ENCODE measurements at places on chromosomes 2 and 18.

GRCh38 chr2:219278655-219279150, 463 bp upstream of the DNAJB2 start:
- no peak for DNase-seq

- DNase-seq = no peak
Measured at GRCh38 chr2:216904554-216904953, 44.7 kb upstream of the TNP1 start.

GRCh38 chr2:207996848-207997247, 28.5 kb downstream of the PLEKHM3 start:
- DNase-seq = no peak

DNA sequence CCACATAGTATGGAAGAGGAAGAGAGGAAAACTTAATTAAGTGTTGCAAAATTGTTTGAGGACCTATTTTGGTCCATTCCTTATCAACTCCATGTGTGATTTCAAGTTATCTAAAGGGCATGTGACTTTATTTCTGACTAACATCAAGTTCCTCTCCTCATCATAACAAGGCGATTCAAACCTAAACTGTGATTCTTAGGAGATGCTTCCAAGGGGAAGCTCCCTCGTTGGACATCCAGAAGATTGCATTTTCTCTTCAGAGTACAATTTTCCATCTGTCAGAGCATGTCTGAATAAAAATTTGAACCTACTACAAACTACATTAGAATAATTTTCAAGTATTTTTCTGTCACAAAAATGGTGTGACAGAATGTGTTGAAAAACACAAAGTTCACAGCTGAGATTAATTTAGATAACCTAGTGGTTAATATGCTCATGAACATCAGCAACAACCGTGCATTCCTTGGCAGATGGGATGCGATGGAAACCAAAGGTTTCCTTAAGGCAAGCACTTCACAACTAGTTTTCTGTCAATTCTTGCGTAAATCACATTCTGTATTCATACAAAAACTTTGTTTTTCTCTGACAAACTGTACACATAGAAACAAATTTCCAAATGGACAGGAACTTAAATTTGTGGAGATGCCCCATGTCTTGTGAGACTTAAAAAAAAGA, 4.2 kb downstream of the SFT2D3 start:
- no peak for DNase-seq

- no peak for DNase-seq
Measured at GRCh38 chr2:18077231-18077630, 198.8 kb downstream of the KCNS3 start.

GRCh38 chr2:175461839-175462238, 280.3 kb upstream of the ATP5MC3 start:
- no peak for DNase-seq
